T-helper 17 cell (primary cell): ENCODE measurements at places on chromosomes 4 and X.

GRCh38 chrX:23610495-23610894 is 56.8 kb upstream of the PRDX4 start:
- DNase-seq, result no peak

DNA sequence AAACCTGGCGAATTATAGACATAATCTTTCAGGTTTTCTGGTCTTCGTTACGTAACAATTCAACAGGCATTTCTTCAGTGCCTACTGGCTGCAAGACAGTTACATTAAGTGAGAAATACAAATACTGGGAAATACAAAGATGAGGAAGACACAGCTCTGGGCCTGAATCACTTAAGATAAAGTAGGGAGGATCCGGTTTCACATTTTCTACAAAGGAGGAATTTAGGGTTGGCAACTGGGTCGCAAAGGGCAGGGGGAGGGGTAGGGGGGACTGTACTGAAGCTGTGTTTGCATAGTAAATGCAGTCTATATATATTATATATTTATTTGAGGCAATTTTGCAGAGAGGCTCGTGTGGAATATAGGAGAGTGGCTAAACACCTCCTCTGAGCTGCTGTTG is 107.4 kb downstream of the MAML3 start:
- DNase-seq, result no peak

- DNase-seq, result no peak
These were observed 92.8 kb downstream of the FAAH2 start for GRCh38 chrX:57379296-57379695.

DNA sequence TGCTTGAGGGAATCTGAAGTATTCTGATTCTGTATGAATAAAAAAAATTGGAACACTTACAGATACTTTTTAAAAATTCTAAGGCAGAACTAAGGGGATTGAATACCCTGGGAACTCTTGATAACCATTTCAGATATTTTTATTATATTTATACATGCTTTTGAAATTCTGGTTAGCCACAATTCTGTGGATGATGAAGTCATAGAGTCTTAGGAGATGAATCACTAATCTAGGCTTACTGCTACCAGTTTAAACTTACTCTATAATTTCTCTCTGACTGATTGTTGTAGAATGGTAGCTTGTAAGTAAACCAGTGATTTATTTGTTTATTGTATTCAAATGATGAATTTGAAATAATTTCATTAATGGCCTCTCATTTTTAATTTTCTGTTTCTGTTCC is 11.4 kb upstream of the SLAIN2 start:
- no peak for DNase-seq
